ENCODE measurements at places on chromosomes 1 and 21.

- no peak for DNase-seq
Observed at GRCh38 chr1:2479618-2480017, 3.5 kb downstream of the PLCH2 start.

DNA sequence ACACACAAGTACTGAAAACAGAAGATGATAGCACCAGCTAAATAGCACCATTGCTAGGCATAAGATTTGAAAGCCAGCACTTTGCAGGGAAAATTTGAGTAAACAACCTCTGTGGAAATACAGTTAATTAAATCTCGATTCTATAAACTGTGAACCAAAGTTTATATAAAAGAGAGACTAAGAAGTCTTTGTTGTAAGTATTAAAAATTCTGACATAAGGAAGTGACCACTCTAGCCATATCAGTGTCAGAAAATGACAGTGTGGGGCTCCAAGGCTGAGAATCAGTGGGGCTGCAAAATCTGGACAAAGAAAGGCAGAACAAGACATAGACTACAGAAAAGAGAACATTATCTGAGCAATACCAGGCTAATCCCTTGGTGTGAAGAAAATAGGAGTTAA, 292.2 kb downstream of the ST6GALNAC3 start:
- DNase-seq, result no peak

DNA sequence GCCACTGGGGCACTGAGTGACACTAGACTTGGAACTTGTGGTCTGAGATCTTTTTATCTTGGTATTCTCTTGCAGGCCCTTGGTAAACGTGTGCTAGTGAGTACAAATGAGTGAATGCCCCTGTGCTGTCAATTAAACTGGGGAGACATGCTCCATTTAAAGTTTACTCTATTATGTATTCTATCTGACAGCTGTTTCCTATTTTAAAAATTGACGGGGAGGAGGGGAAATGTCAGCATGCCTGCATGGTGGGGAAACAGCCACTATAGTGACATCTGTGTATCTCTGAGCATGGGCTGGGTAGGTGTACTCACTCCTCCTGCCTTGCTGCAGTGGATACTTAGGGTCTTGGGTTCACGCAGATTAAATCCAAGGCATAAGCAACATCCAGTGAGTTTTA, 59.0 kb upstream of the IKBKE start:
- DNase-seq, result no peak

GRCh38 chr1:16719571-16720350, 20.6 kb upstream of the RNU1-4 start:
- DNase-seq, result no peak

GRCh38 chr1:218383051-218383450, 37.9 kb downstream of the TGFB2 start:
- no peak for DNase-seq

- no peak for DNase-seq
Observed at GRCh38 chr1:23168079-23168444, 594 bp downstream of the LUZP1 start.

Measured in right renal cortex interstitium (tissue), 3 donors.